ENCODE measurements at places on chromosomes 13 and 19.

GRCh38 chr19:31352782-31353651 lies 3.8 kb upstream of the TSHZ3 start:
- no peak for DNase-seq

DNA sequence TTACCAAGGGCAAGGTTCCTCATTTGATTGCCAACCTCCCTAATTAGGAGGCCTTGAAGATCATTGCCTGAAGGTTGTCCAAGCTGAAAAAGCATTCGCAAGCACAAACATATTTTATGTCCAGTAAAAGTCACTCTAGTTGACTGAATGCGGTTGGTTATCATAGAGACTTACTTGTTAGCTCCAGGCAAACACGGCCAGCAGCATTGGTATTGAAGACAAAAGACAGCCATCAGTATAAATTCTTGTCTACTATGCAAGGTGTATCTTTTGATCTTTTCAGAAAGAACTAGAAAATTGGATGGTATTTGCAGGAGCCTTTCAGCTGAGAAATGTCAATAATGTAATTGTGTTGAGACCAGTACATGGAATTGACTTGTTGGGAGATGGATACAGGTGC lies 129.9 kb downstream of the GPC6 start:
- no peak for DNase-seq

DNA sequence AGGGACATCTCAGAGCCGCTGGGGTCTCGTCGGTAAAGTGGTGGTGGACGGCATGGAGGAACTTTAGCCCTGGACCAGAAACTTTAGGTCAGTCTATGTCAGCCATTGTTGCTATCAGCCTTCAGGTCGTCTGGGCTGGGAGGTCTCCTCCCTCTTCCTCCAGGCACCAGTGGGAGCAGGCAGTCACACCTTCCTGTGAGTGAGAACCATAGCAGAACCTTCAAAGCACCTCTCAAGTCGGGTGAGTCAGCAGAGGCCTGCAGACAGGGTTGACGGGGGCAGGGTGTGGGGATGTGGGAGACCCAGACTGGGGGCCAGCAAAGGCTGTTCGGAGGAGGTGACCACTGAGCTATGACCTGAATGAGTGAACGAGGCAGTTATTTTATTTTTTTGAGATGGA lies 15.4 kb upstream of the SBNO2 start:
- no peak for DNase-seq

- no peak for DNase-seq
Measured at GRCh38 chr19:15170345-15170744, 30.4 kb downstream of the NOTCH3 start.

DNA sequence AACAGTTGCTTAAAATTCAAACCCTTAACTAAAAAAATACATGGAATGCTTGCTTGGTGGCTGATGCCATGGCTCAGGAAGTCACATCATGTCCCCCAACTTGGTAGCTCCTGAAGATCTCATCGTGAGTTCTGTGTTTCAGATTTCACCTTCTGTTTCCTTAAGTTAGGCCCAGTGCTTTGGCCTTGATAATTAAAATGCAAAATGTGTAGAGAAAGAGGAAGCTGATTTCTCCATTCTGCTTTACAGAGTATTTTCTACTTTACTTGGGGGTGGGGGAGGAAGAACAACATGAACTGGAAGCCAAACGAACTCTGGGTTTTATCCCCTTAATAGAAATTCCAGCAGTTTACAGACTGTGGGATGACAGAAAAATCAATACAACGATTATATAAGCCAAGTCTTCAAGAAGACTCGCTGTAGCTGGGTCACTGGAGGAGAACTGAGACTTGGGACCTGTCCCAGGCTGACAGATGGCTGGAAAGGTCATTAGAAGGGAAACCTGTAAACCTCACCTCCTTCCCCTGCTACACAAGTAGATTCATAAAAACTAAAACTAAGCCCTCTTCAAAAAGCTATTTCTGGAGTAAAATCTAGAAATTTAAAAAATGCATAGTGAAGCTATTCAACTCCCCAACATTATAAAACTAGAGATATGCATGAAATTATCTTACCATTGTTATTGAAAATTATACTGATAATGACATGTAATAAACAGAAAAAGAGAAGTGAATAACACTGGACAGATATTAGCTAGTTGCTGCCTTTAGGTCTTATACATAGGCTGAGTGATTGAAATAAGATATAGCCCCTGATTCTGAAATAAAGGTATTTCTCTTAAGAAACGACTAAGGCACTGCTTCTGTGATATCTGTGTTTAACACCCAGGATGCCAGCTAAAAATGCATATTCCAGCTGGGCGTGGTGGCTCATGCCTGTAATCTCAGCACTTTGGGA lies 22.1 kb upstream of the GGACT start:
- DNase-seq: no peak

GRCh38 chr19:11461453-11461852 lies 19.4 kb downstream of the ELAVL3 start:
- DNase-seq: no peak

GRCh38 chr19:4035582-4035981 lies 28.0 kb downstream of the PIAS4 start:
- no peak for DNase-seq

DNA sequence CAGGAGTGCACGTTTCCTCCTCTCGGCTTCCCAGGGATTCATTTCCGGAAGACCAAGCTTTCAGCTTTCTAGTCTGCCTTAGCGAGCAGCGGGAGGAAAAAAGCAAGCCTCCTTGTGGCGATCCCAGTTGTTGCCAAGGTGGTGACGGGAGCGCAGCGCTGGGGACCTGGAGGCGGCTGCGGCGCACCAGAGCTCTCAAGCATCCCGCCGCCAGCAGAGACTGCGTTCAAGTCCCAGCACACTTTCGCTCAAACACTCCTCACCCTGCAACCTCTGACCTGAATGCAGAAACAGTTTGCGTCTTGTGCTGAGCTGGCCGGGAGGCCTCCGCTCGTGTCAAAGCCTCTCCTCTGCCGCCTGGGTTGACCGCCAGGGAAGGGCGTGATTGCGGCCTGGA lies 4.9 kb downstream of the GSX1 start:
- DNase-seq: no peak

GRCh38 chr13:38686577-38687245 lies at the start of gene FREM2:
Gene FREM2 (plus strand): TSS chr13:38687077. CDS start chr13:38687345, 268 bp downstream.
- DNase-seq: no peak

- no peak for DNase-seq
Measured at GRCh38 chr19:5503598-5503997, 48.4 kb downstream of the ZNRF4 start.

DNA sequence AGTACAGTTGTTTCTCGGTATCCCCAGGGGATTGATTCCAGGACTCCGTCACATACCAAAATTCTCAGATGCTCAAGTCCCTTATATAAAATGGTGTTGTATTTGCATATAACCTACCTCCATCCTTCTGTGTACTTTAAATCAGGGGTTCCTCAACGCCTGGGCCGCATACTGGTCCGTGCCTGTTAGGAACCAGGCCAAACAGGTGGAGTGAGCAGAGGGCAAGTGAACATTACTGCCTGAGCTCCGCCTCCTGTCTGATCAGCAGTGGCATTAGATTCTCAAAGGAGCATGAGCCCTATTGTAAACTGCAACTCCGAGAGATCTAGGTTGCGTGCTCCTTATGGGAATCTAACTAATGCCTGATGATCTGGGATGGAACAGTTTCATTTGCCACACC lies 42.2 kb upstream of the KCTD4 start:
- no peak for DNase-seq

DNA sequence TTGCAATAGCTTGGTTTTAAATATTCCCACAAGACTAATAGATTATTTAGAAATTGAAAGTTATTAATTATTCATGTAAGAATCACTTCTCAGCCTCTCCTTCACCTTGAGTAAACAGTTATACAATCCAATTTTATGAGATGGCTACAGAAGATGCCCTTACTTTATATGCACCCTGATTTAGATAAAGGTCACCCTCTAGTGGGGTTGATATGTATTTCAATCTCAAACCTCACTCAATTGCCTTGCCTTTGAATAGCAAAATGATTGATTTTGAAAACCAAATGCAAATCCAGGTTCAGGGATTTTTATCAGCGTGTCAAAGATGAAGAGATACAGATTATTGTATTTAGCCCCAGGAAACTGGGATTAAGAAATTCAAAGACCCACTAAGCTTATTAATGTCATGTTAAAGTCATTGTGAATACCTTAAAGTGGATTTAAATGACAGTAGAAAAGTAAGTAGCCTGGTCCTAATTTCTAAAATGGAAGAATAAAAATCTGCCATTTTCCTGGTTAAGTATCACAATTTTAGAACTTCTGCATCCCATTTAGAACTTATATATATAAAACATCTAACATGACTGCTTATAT lies 305.1 kb downstream of the ITGBL1 start:
- no peak for DNase-seq

DNA sequence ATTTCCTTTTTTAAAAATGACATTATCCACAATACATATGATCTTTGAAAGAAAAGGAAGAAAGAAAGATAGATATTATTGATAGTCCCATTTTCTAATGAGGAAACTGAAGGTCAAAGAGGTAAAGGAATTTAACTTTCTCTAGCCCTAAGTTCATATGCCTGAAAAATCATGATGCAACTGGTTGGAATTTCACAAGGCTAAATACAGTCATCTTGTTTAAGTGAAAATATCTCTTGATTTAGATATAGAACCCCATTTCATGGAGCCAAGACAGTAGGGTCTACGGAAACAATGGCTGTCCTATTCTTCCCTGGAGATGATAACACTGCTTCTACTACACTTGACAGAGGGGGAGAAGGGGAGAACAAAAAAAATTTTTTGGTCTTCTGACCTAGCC lies 366.2 kb downstream of the DNAJC15 start:
- DNase-seq: no peak

Data from T follicular helper cell (primary cell).